Jurkat, Clone E6-1 (cell line): ENCODE measurements at places on chromosomes 1 and 21.

DNA sequence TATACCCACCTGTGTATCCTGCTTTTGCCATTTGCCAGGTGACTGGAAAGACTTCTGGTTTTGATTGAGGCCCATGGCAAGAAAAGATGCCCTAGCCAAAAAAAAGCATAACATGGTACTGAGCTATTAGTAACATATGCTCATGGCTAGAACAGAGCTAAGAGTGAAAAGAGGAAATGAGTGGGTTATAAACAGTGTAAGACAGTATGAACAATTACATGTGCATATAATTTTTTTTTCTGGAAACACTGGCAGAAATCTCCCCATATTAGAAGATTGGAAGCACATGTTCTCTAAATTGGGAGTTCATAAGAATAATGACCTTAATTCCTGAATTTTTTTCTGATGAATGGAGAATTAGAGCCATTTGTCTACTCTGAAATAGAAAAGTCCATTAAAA, 41.2 kb upstream of the PDC start:
- no peak for DNase-seq

DNA sequence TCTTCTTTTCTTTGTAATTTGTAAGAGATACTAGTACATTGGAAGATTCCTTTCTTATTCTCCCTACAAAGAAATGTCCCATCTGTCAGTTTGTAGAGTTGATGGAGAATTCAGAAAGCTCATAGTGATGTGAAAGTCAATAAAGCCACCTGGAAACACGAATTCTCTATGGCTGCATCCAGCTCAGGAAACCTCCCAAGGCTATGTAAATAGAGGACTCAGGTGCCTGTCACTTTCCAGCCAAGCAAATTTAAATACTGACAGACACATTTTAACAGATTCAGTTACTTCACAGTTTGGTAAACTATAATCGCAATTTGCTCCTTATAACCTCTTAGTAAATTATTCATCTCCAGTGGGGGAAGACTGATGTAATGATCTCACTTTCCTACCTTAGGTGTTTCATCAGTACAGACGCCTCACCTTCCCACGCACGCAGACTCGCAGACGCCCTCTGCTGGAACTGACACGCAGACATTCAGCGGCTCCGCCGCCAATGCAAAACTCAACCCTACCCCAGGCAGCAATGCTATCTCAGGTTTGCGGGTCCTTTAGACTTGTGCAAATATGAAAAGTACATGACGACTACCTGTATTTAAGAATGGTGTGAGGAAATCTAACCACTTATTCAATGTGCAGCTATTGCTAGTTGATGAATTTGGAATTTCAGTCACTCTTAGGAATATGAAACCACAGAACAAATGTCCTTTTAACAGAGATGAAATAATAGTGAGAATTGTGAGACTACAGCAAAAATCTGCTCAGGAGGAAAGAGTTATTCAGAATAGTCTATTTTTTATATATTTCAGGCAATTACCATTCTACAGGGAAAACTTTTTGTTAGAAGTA, 60.6 kb downstream of the PTPRC start:
- DNase-seq = peak; percentile 27

GRCh38 chr21:36663033-36663855, 35.7 kb upstream of the SIM2 start:
- no peak for DNase-seq

GRCh38 chr1:66927528-66927927, 2.7 kb downstream of the MIER1 start:
- no peak for DNase-seq

- no peak for DNase-seq
Measured at GRCh38 chr1:91846007-91846638, 39.8 kb downstream of the TGFBR3 start.
